Activated CD4-positive, alpha-beta T cell treated with anti-CD3 and anti-CD28 coated beads, Interleukin-2, amount 10 ng/mL, durations not matched to agents 24 days and 14 days (primary cell): ENCODE measurements at places on chromosomes 3 and 15. TPM values are rescaled to one million over a fixed set of nuclear protein-coding genes. Genes with fewer than 3 reads are reported as not detected.

The MED12L gene
- total RNA-seq, result 2.5 and 4.9 TPM in 2 replicates

- peaks cover 16% of the 10 kb centered on the region for H3K4me1 ChIP-seq
- H3K27ac ChIP-seq, result no peak overlapping the region
- peaks cover 48% of the 10 kb centered on the region for H3K36me3 ChIP-seq
- no peaks in the 10 kb centered on the region for H3K27me3 ChIP-seq
- no peak overlapping the region for H3K4me3 ChIP-seq
- no peak for DNase-seq
These were observed 107.8 kb downstream of the ADAM10 start for GRCh38 chr15:58641660-58642059.

The ULK3 gene
- 52.6 and 57.3 TPM in 2 replicates for total RNA-seq

The IL17RE gene
- total RNA-seq, result 1.1 TPM in 2 replicates

DNA sequence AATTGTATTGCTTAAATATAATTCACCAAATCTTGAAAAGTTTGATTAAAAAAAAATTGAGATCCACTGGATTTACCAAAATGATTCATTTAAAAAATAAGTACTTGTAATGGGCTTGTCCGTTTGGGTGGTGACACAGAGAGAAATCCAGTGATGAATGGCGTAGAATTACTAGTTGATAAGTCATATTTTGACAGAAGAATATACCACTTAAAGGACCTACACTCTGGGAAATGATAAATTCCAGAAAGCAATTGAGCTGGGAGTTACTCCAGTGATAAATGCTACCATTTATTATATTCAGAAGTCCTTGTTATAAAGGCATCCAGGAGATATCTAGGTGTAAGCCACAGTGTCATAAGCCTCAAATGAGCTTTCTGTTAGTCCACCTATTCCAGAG is 141.8 kb upstream of the CFAP20DC start:
- no peak overlapping the region for H3K4me3 ChIP-seq
- DNase-seq, result no peak
- H3K36me3 ChIP-seq, result no peaks in the 10 kb centered on the region
- H3K27ac ChIP-seq, result no peak overlapping the region

GRCh38 chr15:82680200-82681102 is 29.2 kb downstream of the AP3B2 start:
- peak overlapping the region; percentile 82 for H3K4me3 ChIP-seq
- no peaks in the 10 kb centered on the region for H3K36me3 ChIP-seq
- no peak overlapping the region for H3K27ac ChIP-seq

- H3K27ac ChIP-seq, result no peak overlapping the region
- peaks cover 6% of the 10 kb centered on the region for H3K36me3 ChIP-seq
- no peaks in the 10 kb centered on the region for H3K4me1 ChIP-seq
- no peaks in the 10 kb centered on the region for H3K27me3 ChIP-seq
These were observed 11.7 kb upstream of the MUSTN1 start for GRCh38 chr3:52846432-52846965.

- peaks cover 22% of the 10 kb centered on the region for H3K27me3 ChIP-seq
- no peak overlapping the region for H3K4me3 ChIP-seq
- no peaks in the 10 kb centered on the region for H3K36me3 ChIP-seq
- DNase-seq, result peak; percentile 81
- peak overlapping the region; percentile 82 for H3K27ac ChIP-seq
- H3K4me1 ChIP-seq, result peaks cover 17% of the 10 kb centered on the region
These were observed 50.3 kb downstream of the MED12L start for GRCh38 chr3:151135541-151136337.

- H3K27me3 ChIP-seq, result no peaks in the 10 kb centered on the region
- H3K4me3 ChIP-seq, result no peak overlapping the region
- no peaks in the 10 kb centered on the region for H3K36me3 ChIP-seq
- DNase-seq, result no peak
- no peaks in the 10 kb centered on the region for H3K4me1 ChIP-seq
These were observed 47.2 kb upstream of the GALNT15 start for GRCh38 chr3:16127249-16127648.

GRCh38 chr3:40290396-40290795 is 19.1 kb upstream of the EIF1B start:
- H3K36me3 ChIP-seq, result peaks cover 1% of the 10 kb centered on the region
- peaks cover under 1% of the 10 kb centered on the region for H3K27me3 ChIP-seq
- H3K4me1 ChIP-seq, result no peaks in the 10 kb centered on the region
- no peak overlapping the region for H3K27ac ChIP-seq

- no peak overlapping the region for H3K4me3 ChIP-seq
- H3K4me1 ChIP-seq, result no peaks in the 10 kb centered on the region
- H3K36me3 ChIP-seq, result no peaks in the 10 kb centered on the region
- no peak for DNase-seq
These were observed 179.1 kb downstream of the WDR72 start for GRCh38 chr15:53580366-53580765.

The FBXL2 gene
- not detected in 2 replicates for total RNA-seq

DNA sequence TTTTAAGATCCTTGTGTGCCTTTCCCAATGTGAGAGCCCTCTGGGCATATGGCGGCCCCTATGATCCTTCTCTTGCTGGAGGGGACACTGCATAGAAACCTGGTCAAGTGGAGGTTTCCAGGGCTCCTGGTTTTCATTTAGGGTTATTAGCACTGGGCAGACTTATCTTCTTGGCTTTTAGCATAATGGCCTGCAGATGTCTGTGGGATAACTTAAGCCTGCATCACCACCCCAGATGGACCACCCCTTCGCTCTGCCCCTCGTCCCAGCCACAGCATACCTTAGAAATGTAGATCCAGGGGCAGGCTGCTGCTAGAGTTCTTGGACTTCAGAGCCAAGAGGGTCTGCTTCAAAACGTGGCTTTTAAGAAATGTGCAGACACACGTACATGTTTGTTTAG is 340.3 kb upstream of the CTDSPL start:
- no peaks in the 10 kb centered on the region for H3K4me1 ChIP-seq
- DNase-seq, result no peak
- H3K27me3 ChIP-seq, result peaks cover 12% of the 10 kb centered on the region
- no peak overlapping the region for H3K4me3 ChIP-seq
- H3K27ac ChIP-seq, result no peak overlapping the region

DNA sequence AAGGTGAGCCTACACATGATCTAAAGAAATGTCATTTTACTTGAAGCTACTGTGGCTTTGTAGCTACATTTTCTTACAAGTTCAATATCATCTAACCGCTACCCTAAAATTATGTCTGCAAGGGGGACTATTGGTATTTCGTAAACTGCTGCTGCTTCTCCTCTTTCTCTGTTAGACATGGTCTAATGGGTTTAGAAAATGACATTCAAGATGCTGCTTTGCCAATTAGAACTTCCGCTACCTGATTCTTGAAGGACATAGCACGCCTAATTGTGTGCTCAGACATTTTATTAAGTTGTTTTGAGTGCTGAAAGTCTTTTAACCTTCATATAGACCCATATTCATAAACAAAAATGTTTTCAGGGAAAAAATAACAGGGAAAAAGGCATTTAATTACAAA is 283.7 kb upstream of the ICE2 start:
- no peaks in the 10 kb centered on the region for H3K27me3 ChIP-seq
- no peak overlapping the region for H3K4me3 ChIP-seq
- H3K27ac ChIP-seq, result no peak overlapping the region
- DNase-seq, result no peak
- H3K4me1 ChIP-seq, result peaks cover 32% of the 10 kb centered on the region

DNA sequence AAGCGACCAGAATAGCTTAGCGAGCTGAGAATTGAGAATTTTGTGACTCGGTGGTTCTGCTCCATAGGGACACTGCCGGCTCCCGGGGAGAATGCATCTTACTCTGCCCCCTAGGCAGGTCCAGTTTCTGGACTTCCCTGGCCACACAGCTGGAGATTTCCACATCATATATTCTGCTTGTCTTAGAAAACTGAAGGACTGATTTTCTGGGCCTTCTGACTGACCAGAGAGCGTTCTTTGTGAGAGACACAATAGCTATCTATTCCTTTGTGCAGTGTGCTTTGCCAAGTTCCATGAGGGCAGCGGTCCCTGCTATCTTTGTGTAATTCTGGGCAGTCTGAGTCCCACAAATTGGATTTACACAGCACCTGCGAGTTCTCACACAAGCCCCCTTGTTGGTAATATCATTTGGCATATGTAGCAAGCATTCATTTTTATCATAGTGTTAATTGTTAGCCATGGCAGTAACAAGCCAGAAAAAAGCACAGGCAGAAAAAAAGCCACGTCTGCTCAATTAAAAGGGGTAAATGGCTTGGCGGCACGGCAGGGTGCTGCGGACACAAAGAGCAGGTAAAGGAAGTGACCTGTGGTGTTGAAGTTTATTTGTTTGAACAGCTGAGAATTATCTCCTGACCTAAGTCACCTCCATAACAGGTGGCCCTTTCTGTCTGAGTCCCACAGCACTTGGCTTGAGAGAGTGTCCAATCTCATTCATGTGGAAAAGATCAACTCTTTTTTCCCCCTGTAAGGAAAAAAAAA is 688.7 kb downstream of the TUSC7 start:
- H3K4me1 ChIP-seq, result no peaks in the 10 kb centered on the region
- H3K36me3 ChIP-seq, result no peaks in the 10 kb centered on the region
- H3K27me3 ChIP-seq, result no peaks in the 10 kb centered on the region
- DNase-seq, result no peak

DNA sequence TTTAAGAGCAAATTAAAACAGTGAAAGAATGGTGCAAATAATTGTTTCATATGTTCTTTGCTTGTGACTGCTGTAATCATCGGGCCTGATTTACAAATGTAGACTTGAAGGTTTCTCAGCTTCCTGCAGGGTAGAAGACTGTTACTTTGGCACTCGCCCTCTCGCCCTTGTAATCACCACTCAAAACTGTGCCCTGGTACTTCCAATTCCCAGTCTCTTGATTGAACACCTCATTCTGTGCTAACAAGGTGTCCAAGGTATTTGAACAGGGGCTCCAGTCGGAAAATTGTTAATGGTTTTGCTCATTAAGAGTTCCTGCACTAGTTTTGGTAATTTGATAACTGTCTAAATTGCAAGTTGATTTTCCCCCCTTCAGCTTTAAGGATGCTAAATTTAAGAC is 209.5 kb downstream of the ZIC1 start:
- H3K36me3 ChIP-seq, result no peaks in the 10 kb centered on the region
- H3K4me3 ChIP-seq, result no peak overlapping the region
- no peak overlapping the region for H3K27ac ChIP-seq
- DNase-seq, result no peak

The RPS17 gene
- total RNA-seq, result 2,675 and 2,728 TPM in 2 replicates

DNA sequence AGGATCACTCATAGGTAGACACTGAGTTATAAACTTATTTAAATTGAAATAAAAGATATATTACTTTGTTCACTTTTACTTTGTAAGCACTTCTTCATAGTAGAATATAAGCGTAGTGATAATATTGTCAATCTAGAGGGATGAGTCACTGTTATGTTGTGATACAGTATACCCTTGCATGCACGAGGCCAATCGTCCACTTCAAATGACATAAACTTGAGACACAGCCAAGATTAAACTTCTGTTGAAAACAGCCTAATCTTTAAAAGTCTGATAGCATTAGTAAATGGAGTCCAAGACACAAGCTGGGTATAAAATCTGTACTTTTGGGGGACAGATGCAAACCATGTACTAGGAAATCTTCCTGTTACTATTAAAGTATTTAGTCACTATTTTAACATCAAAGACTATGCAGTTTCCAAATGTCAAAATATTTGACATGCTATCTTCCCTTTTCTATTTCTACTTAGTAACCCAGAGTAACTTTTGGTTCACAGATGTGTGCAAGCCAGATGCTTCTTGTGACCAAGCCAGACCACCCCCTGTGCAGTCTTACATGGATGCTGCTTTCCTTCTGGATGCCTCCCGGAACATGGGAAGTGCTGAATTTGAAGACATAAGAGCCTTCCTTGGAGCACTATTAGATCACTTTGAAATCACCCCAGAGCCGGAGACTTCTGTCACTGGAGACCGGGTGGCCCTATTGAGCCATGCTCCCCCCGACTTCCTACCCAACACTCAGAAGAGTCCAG is 85.3 kb downstream of the PIK3R4 start:
- peaks cover 1% of the 10 kb centered on the region for H3K36me3 ChIP-seq
- no peaks in the 10 kb centered on the region for H3K4me1 ChIP-seq
- no peaks in the 10 kb centered on the region for H3K27me3 ChIP-seq
- no peak overlapping the region for H3K27ac ChIP-seq
- no peak overlapping the region for H3K4me3 ChIP-seq

- H3K27me3 ChIP-seq, result no peaks in the 10 kb centered on the region
- H3K4me3 ChIP-seq, result no peak overlapping the region
- no peak overlapping the region for H3K27ac ChIP-seq
- no peak for DNase-seq
These were observed 21.1 kb downstream of the GTF2E1 start for GRCh38 chr3:120763601-120764000.

GRCh38 chr3:172685331-172686214 is 25.3 kb downstream of the NCEH1 start:
- H3K4me1 ChIP-seq, result peaks cover 12% of the 10 kb centered on the region
- no peak for DNase-seq
- H3K27ac ChIP-seq, result peak overlapping the region; percentile 86
- no peaks in the 10 kb centered on the region for H3K36me3 ChIP-seq
- H3K27me3 ChIP-seq, result no peaks in the 10 kb centered on the region
- peak overlapping the region; percentile 43 for H3K4me3 ChIP-seq

The CCDC33 gene
- not detected in 2 replicates for total RNA-seq

GRCh38 chr15:79004336-79004735 is 59.5 kb upstream of the CTSH start:
- H3K27ac ChIP-seq, result peak overlapping the region; percentile 58
- H3K27me3 ChIP-seq, result no peaks in the 10 kb centered on the region
- no peaks in the 10 kb centered on the region for H3K36me3 ChIP-seq
- peak; percentile 71 for DNase-seq
- peak overlapping the region; percentile 4 for H3K4me3 ChIP-seq

- H3K4me3 ChIP-seq, result no peak overlapping the region
- H3K27ac ChIP-seq, result no peak overlapping the region
- peaks cover 46% of the 10 kb centered on the region for H3K36me3 ChIP-seq
- peaks cover 7% of the 10 kb centered on the region for H3K4me1 ChIP-seq
- DNase-seq, result no peak
- H3K27me3 ChIP-seq, result no peaks in the 10 kb centered on the region
These were observed 15.9 kb upstream of the TM4SF19 start for GRCh38 chr3:196354132-196354531.

DNA sequence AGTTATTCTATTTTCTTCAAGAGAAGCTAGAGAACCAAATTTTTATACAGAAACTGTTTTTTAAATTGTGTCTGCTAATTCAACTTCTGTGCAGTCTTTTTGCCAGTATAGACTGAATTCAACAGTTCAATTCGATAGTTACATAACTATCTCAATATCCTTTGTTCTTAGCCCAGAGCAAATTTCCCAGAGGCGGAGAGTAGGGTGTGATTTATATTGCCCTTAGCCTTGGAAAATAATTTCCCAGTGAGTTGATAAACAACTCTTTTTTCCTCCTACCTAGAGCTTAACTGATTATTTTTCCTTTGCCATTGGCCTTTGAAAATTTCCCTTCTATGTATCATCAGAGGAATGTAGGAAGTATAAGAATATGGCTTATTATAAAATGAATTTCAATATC is 420.5 kb downstream of the NSUN3 start:
- H3K4me3 ChIP-seq, result no peak overlapping the region
- no peak overlapping the region for H3K27ac ChIP-seq

- H3K4me3 ChIP-seq, result no peak overlapping the region
- no peaks in the 10 kb centered on the region for H3K36me3 ChIP-seq
- H3K27ac ChIP-seq, result no peak overlapping the region
- no peak for DNase-seq
These were observed 369.5 kb downstream of the FEZF2 start for GRCh38 chr3:62003835-62004234.

The P3H2 gene
- total RNA-seq, result not detected in 2 replicates

The HAPLN3 gene
- total RNA-seq, result 76.6 and 77.0 TPM in 2 replicates
